ENCODE measurements at places on chromosomes 11 and 22. TPM values are rescaled to one million over a fixed set of nuclear protein-coding genes. Genes with fewer than 3 reads are reported as not detected.
A peak's percentile ranks its signal among the peaks of the same experiment; 100 is the strongest.

DNA sequence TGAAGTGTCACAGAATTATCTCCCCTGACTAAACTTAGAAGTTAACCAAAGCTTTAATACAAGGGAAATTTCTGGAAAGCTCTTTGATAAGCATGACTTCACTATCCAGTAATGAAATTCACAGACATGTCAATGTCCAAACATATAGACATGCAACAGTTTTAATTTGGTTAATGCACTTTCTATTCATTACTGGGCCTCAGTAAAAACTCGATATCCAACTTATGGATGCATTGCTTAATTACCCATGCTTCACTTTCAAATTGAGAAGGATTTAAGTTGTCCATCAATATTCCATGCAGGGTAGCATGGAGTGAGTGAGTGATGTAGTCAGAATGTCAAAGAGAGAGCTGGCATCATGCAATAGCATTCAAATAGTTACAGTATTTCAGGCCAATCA, 197.5 kb downstream of the CADM1 start:
- no peaks in the 10 kb centered on the region for H3K27me3 ChIP-seq
- no peaks in the 10 kb centered on the region for H3K36me3 ChIP-seq
- no peak for DNase-seq
- no peak overlapping the region for H3K4me3 ChIP-seq
- no peak overlapping the region for H3K27ac ChIP-seq

- no peak for DNase-seq
- H3K27ac ChIP-seq, result no peak overlapping the region
- H3K4me3 ChIP-seq, result no peak overlapping the region
- no peaks in the 10 kb centered on the region for H3K4me1 ChIP-seq
Observed at GRCh38 chr22:33829546-33830280, 90.6 kb downstream of the LARGE1 start.

DNA sequence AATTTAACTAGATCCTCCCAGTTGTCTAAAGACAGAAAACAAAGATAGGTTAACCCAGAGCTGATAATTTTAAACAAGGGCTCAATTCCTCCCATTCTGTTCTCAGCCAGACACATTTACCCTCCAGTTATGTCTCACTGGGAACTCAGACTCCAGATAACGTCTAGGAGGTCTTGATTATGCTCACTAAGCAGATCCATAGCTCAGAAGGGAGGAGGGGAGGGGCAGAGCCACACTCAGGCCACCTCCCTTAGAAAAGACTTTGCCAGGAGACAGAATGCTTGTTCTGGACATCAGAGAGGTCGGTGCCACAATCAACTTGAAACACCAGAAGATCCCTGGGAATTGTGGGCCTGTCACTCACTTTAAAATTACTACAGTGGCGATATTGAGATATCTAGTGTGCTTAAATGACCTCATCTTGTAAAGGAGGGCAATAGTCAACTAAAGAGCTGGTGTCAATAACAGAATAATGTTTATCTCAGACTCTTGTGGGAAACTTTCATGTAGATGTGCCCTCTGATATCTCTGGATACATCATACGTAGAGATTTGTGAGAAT, 29.8 kb upstream of the SLC25A1 start:
- no peaks in the 10 kb centered on the region for H3K4me1 ChIP-seq
- no peak overlapping the region for H3K4me3 ChIP-seq
- no peak overlapping the region for H3K27ac ChIP-seq
- H3K36me3 ChIP-seq, result no peaks in the 10 kb centered on the region
- H3K27me3 ChIP-seq, result no peaks in the 10 kb centered on the region
- DNase-seq, result no peak

GRCh38 chr11:12813371-12814225, 139.4 kb downstream of the TEAD1 start:
- no peak overlapping the region for H3K4me3 ChIP-seq
- H3K27me3 ChIP-seq, result no peaks in the 10 kb centered on the region
- no peaks in the 10 kb centered on the region for H3K36me3 ChIP-seq
- peaks cover 2% of the 10 kb centered on the region for H3K4me1 ChIP-seq
- H3K27ac ChIP-seq, result peak overlapping the region; percentile 59

DNA sequence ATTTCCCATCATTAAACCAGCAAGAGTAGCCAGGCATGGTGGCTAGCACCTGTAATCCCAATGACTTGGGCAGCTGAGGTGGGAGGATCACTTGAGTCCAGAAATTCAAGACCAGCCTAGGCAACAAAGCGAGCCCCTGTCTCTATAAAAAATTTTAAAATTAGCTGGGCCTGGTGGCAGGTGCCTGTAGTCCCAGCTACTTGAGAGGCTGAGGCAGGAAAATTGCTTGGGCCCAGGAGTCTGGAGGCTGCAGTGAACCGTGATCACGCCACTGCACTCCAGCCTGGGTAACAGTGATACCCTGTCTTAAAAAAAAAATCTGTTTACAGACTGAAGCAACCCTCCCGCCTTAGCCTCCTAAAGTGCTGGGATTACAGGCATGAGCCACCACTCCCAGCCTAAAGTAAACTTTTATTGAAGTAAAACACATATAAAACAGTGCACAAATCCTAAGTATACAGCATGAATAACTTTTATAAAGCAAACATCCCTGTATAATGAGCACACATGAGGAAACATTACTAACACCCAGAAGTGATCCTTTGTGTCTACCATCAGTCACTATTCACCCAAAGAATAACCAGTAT, 12.6 kb downstream of the UCP3 start:
- no peak overlapping the region for H3K4me3 ChIP-seq
- no peak overlapping the region for H3K27ac ChIP-seq
- H3K27me3 ChIP-seq, result no peaks in the 10 kb centered on the region
- no peaks in the 10 kb centered on the region for H3K36me3 ChIP-seq
- DNase-seq, result peak; percentile 50
- H3K4me1 ChIP-seq, result no peaks in the 10 kb centered on the region

DNA sequence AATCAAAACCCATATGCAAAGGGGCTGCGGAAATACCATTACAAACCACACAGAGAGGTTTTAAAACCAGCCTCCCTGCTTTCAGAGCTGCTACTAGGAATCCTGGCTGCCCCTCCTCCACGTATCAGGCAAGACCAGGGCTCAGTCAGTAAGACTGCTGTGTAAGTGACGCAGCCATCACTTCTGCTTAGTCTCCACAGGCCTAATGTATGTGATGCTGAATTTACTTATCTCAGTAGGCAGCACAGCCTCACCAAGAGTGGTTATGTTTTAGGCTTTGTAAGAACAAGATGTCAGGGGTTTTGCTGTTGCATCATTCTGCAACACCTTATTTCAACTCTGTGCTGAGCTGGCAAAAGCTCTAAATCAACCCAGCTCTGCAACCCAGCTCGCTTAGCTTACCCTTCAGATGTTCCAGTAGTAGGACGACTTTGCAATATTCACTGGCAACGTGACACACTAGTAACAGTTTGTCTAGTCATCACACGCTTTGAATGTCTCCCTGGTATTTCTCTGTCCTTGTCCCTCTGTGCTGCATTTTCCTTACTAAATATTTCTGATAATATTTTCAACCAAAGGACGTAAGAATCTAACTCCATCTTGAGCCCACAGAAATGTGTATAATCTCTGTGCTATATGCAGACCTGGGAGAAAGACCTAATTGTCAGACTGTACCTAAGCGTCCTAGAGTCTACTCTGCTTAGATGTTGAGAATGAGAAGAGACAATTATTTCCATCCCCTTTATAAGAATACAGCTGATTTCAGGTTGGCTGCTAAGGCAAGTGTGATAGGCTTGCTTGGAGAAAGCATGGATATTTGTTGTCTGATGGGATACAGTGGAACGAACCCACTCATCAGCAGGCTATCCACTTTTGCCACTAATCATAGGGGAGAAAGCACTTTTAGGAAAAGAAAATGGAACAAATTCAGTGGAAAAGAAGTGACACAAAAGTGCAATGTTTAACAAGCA, 72.2 kb downstream of the LARGE2 start:
- peaks cover 4% of the 10 kb centered on the region for H3K4me1 ChIP-seq
- H3K4me3 ChIP-seq, result no peak overlapping the region
- no peak for DNase-seq
- no peaks in the 10 kb centered on the region for H3K27me3 ChIP-seq

GRCh38 chr11:91798240-91798639, 426.4 kb upstream of the FAT3 start:
- no peak overlapping the region for H3K27ac ChIP-seq
- no peak overlapping the region for H3K4me3 ChIP-seq
- H3K4me1 ChIP-seq, result no peaks in the 10 kb centered on the region

- peak overlapping the region; percentile 7 for H3K27ac ChIP-seq
- H3K27me3 ChIP-seq, result no peaks in the 10 kb centered on the region
- H3K4me1 ChIP-seq, result no peaks in the 10 kb centered on the region
- no peak overlapping the region for H3K4me3 ChIP-seq
- no peak for DNase-seq
Observed at GRCh38 chr11:65448074-65448417, 25.4 kb downstream of the NEAT1 start.

GRCh38 chr11:93541884-93542810, 1.0 kb downstream of the SMCO4 start:
- H3K27me3 ChIP-seq, result no peaks in the 10 kb centered on the region
- peak overlapping the region; percentile 58 for H3K4me3 ChIP-seq
- peaks cover 17% of the 10 kb centered on the region for H3K4me1 ChIP-seq
- peak overlapping the region; percentile 94 for H3K27ac ChIP-seq

DNA sequence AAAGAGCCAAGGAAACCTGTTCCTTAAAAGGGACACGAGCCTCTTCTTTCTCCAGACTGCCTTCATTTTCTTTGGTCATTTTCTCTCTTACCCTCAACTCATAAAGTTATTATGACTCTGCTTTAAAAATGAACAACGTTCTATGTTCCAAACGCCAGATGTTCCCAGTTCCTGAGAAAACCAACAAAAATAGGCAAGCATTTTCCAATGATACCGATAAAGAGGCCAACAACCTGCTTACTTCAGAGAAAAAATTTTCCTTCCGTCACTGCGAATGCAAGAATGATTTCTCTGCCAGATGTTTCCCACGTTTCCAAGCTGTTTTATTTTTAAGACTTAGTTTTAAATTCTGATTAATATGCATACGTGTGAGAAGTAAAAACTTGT, 315 bp upstream of the TRPC6 start:
- H3K4me1 ChIP-seq, result no peaks in the 10 kb centered on the region
- no peak for DNase-seq
- H3K27ac ChIP-seq, result no peak overlapping the region
- H3K4me3 ChIP-seq, result peak overlapping the region; percentile 40
- no peaks in the 10 kb centered on the region for H3K36me3 ChIP-seq

- H3K4me3 ChIP-seq, result no peak overlapping the region
- no peaks in the 10 kb centered on the region for H3K27me3 ChIP-seq
- no peaks in the 10 kb centered on the region for H3K36me3 ChIP-seq
- no peak overlapping the region for H3K27ac ChIP-seq
- no peaks in the 10 kb centered on the region for H3K4me1 ChIP-seq
- no peak for DNase-seq
Observed at GRCh38 chr22:17283423-17283822, 64.2 kb upstream of the ADA2 start.

GRCh38 chr22:38706101-38706900, 557 bp downstream of the GTPBP1 start:
- H3K4me1 ChIP-seq, result peaks cover 11% of the 10 kb centered on the region
- H3K27me3 ChIP-seq, result no peaks in the 10 kb centered on the region
- no peaks in the 10 kb centered on the region for H3K36me3 ChIP-seq
- peak overlapping the region; percentile 97 for H3K4me3 ChIP-seq
- peak; percentile 21 for DNase-seq
- peak overlapping the region; percentile 99 for H3K27ac ChIP-seq

GRCh38 chr22:34067031-34067430, 146.8 kb upstream of the LARGE1 start:
- H3K36me3 ChIP-seq, result no peaks in the 10 kb centered on the region
- H3K4me1 ChIP-seq, result no peaks in the 10 kb centered on the region
- no peaks in the 10 kb centered on the region for H3K27me3 ChIP-seq
- no peak for DNase-seq

DNA sequence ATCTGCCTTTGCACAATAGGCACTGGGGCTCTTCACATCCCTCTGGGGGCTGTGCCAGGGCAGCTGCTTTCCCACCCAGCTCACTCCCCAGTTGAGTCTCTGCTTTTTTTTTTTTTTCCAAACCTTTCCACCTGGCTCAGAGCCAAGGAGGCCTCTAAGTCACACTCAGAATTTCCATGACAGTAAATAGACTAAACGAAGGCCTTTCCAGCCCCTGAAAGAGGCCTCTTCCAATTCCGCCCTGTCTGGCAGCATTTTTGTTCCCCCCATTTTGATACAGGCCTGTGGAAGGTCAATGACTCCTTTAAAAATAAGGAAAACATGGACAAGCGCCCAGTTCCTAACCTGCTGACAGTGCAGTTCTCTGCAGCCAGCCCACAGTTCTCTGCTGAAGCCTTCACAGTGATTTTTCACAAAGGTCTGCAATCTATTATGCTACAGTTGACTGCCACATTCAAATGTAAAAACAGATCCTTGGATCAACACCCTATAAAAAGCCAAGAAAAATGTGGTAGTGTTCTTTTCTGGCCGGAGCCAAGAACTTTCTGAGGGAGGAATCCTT, 107.5 kb upstream of the SESN3 start:
- no peak overlapping the region for H3K4me3 ChIP-seq
- H3K27me3 ChIP-seq, result no peaks in the 10 kb centered on the region
- peak overlapping the region; percentile 74 for H3K27ac ChIP-seq
- no peaks in the 10 kb centered on the region for H3K36me3 ChIP-seq
- H3K4me1 ChIP-seq, result peaks cover 13% of the 10 kb centered on the region
- DNase-seq, result peak; percentile 50

DNA sequence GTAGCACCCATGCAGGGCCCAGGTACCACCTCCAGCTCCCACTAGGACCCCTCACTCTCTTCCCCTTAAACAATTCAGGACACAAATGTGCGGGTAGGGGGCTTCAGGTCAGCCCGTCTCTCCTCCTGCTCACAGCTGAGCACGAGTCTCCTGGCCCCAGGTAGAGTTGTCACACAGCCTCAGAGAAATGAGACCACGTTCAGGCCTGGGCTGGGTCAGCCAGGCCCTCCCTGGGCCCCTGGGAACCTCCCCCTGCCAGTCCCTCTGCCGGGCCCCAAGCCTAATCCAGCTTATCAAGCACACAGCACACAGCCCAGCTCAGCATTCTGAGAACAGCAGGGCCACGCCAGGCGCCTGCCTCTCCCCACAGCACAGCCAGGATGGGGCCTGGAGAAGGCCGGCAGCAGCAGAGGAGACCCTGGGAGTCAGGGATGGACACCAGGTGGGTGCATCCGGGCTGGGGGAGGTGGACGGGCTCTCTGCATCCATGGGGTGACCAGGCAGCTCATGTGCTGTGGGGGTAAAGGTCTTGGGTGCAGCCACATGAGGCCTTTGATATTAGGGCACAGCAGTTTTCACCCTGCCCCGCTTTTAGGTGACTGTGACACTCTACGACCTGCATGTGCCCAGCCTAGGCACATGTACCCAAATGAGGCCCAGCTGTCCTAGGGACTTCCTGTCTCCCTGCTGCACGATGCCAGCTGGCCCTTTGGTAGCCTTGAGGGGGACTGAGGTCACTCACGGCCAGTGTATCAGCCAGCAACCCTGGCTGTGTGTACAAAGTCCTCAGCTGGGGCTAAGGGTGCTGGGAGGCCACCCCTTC, 87.0 kb downstream of the MORC2 start:
- no peak for DNase-seq
- no peaks in the 10 kb centered on the region for H3K27me3 ChIP-seq
- H3K4me1 ChIP-seq, result no peaks in the 10 kb centered on the region
- H3K36me3 ChIP-seq, result no peaks in the 10 kb centered on the region
- H3K27ac ChIP-seq, result no peak overlapping the region

The CALCB gene
- total RNA-seq, result 0.18 TPM

The DENND6B gene
- 19.6 TPM for total RNA-seq

The SPA17 gene
- total RNA-seq, result 20.8 TPM

The RIMBP3B gene
- total RNA-seq, result not detected

The OR5L2 gene
- total RNA-seq, result not detected

The NLRP14 gene
- 0.27 TPM for total RNA-seq

The RIC3 gene
- total RNA-seq, result 27.3 TPM

The OR52I2 gene
- not detected for total RNA-seq

The APOL4 gene
- total RNA-seq, result 13.6 TPM

The JRKL gene
- total RNA-seq, result 5.9 TPM
